ENCODE measurements at places on chromosomes 2 and 18.

- no peak for DNase-seq
Measured at GRCh38 chr2:127695491-127696472, 5.5 kb upstream of the SFT2D3 start.

- DNase-seq = peak; percentile 9
Measured at GRCh38 chr2:138239902-138240491, 261.6 kb upstream of the SPOPL start.

GRCh38 chr2:197191940-197192322 lies 118.6 kb downstream of the ANKRD44 start:
- DNase-seq = no peak

DNA sequence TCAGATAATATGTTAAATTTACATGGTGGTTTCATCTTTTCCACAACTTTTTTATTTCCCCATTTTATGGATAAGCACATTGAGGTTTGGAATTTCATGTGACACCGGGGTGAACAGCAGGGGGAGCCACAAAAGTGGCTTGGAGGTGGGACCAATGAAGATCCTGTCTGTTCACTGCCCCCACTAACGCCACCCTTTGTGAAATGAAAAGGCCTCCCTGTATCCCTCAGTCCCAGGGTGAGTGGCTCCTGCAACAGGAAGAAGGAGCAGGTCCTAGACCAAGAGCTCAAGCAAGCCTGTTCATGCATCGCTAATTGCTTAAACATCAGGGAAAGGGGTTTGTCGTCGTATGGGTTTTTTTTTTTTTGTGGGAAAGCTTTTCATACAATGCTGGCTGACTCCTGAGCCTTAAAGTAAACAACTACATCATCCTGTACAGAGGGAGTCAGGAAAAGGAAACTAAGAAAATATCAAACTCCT lies 267.8 kb upstream of the EPAS1 start:
- no peak for DNase-seq

DNA sequence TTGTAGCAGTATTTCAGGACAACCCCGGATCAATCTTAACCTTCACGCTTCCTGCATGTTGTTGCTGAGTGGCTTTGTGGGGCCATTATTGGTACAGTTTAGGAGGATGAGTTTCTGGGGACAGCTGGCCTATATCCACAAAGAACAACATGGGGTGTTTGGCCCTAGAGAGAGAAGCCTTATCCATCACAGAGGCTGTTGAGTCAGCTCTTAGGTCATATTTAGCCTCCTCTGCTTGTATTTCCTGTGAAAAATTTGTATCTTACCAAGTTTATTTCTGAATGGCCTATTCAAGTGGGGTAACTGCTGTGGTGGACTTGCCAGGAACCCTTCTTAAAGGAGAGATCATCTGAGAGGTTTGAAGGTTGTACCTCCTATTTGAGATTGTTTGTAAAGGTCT lies 77.6 kb downstream of the MAP4K4 start:
- no peak for DNase-seq

- no peak for DNase-seq
Measured at GRCh38 chr2:177460973-177461585, 68.5 kb downstream of the AGPS start.

DNA sequence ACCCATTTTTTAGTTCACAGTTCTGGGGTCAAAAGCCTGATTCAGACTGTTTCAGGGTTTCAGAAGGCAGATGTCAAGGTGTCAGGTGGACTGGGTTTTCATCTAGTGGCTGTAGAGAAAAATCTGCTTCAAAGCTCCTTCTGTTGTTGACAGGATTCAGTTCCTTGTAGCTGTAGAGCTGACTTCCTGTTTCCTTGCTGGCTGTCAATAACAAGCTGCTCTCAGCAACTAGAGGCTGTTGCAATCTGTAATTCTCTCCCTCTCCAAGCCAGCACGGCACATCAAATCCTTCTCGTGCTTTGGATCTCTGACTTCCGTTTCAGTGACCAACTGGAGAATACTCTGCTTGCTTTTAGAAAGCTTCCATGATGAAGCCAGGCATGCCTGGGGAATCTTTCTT lies 179.4 kb downstream of the DOK6 start:
- DNase-seq = no peak

GRCh38 chr2:159148901-159149300 lies 137.6 kb downstream of the WDSUB1 start:
- DNase-seq = no peak

GRCh38 chr2:48170281-48170680 lies 264.0 kb upstream of the FBXO11 start:
- no peak for DNase-seq

DNA sequence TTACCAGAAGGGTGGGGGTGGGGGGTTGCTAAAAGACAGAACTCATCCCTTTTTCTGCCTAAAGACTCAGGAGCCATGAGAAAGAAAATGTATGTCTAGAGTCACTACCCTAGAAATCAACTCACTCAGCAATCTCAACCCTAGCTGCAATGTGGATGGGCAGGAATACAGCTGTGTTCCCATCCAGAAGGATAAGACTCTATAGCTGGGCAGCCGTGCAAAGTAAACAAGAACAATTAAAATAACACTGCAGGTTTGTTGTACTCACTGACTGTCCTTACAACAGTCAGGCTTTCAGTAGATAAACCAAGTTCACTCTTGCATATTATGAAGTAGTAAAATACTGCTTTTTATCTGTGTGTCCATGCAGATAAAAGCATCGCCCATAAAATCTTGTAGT lies 74.0 kb downstream of the ESCO1 start:
- DNase-seq = no peak

DNA sequence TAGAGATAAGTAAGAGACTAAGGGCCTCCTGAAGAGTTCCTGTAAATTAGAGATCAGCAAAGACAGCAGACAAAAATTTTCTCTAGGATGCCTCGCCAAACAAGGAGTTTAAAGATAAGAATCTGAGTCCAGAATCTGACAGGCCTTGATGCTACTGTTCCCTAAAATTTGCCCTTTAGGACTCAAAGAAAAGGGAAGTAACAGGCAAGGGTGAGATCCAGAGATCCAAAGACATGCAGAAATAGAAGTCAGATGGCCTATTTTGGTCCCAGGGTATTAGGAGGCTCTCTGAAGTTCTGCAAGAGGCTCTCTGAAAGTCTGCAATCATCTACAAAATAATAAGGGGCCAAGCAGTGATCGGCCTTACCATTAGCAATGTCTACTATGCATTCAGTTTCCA lies 33.0 kb downstream of the GALNT5 start:
- no peak for DNase-seq

GRCh38 chr2:68385220-68385906 lies 20.3 kb downstream of the PLEK start:
- no peak for DNase-seq

- no peak for DNase-seq
Measured at GRCh38 chr2:141311430-141311829, 819.4 kb downstream of the LRP1B start.

GRCh38 chr2:240921995-240922244 lies 15.8 kb downstream of the CROCC2 start:
- no peak for DNase-seq

DNA sequence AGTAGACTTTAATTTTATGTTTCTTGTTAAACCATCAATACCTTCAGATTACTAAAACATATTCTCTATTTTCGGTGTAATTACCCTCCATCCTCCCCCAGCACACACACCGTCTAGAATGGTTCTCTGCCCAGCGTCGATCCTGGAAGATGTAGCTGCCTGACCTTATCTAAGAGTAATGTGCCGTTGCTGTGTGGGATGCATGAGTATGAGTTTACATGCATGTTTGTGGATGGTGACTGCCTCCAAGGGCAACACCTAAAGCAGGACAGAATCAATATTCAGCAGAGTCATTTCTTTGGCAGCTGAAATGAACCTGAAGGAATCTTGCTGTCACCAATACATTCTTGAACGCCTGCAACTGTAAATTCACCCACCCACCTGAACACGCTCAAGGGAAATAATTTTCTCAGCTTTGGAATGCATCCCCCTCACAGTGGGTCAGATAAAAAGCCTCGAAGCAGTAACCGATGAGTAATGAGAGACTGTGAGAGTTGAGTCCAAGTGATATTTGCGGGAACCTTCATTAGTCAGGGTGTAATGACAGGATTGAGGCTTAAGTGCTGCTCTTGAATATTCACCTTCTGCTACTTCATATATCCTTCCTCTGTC lies 155.8 kb upstream of the RND3 start:
- no peak for DNase-seq

DNA sequence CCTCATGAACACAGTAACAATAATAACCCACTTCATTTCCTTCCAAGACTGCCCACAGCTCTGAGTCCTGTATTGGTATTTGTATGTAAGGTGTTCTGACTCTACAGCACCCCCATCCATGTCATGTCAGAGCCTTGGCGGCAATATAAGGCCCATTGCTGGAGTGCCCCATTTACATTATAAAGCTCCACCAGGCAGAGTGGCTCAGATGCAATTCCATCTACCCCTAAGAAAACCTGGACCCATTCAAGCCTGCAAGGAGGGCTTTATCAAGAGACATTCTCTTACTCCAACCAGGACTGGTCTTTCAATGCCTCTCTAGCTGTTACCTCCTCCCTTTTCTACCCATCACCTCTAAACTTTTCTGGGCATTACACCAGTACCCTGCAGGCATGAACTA lies 101.6 kb downstream of the ANTXR1 start:
- DNase-seq = no peak

- DNase-seq = no peak
Measured at GRCh38 chr2:100976645-100977391, 25.3 kb upstream of the RPL31 start.

GRCh38 chr2:86631846-86632485 lies 8.3 kb upstream of the RNF103 start:
- DNase-seq = no peak

- DNase-seq = no peak
Measured at GRCh38 chr18:61731178-61731577, 161.6 kb downstream of the RNF152 start.

- no peak for DNase-seq
Measured at GRCh38 chr2:3642521-3643215, 15.3 kb upstream of the ALLC start.

- no peak for DNase-seq
Measured at GRCh38 chr2:141534666-141535362, 596.0 kb downstream of the LRP1B start.

- no peak for DNase-seq
Measured at GRCh38 chr2:73239776-73240175, 5.7 kb downstream of the CCT7 start.

- no peak for DNase-seq
Measured at GRCh38 chr2:236657801-236658200, 88.2 kb downstream of the ACKR3 start.

- DNase-seq = no peak
Measured at GRCh38 chr18:7757175-7757574, 190.1 kb downstream of the PTPRM start.

DNA sequence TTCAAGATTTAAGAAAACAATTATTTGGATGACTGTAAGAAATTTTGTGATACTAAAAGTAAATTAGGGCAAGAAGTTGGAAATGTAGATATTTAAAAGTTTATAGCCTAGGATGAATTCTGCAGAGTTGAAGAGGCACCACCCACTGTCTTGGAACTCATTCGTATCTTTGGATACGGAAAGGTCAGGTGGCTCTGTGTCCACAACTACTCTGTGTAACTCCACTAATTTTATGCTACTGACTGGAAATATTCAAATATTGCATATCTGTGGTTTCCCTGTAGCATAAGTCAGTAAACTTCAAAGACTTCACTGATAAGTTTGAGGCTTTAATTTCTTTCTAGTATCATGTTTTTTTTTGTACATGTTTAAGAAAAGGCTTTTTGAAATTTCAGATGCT lies 156.9 kb upstream of the RPRM start:
- DNase-seq = no peak

GRCh38 chr2:100178864-100179263 lies 36.5 kb upstream of the AFF3 start:
- no peak for DNase-seq

GRCh38 chr2:1150724-1151511 lies 200.3 kb downstream of the SNTG2 start:
- DNase-seq = no peak

DNA sequence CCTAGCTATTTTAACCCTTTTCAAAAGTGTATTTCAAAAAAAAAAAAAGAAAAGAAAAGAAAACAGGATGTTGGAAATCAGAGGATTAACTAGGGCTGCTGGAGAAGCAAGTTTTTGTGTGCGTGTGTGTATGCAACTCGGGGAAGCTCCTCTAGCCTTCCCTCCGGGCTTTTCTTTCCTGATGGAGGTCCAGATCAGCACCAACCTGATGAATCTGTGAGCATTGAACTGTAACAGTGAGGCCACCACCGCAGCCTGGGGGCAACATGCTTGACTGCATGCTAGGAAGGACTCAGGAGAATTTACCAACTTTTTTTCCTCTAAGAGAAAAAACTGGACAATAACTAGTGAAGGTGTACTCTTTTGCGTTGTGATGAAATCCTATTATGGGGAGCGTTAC lies 2.3 kb downstream of the OBSL1 start:
- no peak for DNase-seq
